ENCODE measurements at places on chromosomes 3 and 15.

DNA sequence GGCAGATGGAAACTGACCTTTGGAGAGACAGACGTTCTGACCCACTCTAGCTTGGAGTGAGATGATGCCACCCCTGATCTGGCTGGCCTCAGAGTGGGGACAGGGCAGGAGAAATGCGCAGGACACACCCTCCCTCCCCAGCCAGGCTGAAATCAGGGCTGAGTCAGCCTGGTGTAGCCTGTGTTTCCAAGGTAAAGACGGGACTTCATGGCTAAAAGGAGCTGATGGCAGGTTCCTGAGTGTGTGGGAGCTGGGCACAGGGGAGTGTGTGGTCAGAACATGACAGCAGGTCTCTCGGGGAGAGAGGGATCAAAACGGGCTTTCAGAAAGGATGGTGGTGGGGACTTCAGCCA lies 14.6 kb upstream of the POLG start:
- DNase-seq: no peak

DNA sequence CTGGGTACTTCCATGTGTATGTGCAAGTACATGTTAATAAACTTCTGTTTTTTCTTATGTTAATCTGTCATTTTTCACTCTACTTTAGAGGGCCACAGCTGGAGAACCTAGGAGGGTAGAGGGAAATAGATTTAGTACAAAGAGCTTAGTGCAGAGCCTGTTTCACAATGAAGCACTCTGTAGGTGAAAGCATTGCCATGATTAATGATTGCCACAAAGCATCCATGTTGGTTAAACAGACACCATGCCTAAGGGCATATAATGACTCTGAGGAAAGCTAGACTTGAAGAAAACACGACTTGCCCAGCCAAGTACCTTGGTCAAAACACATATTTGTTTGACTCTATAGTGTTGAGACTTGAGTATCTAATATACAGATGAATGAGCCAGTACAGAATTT lies 338.4 kb downstream of the FHIT start:
- no peak for DNase-seq

- DNase-seq: no peak
These were observed 73.3 kb downstream of the ANKRD28 start for GRCh38 chr3:15724446-15724845.

- DNase-seq: no peak
These were observed 86.1 kb downstream of the ATP10A start for GRCh38 chr15:25777037-25777436.

- DNase-seq: no peak
These were observed 739 bp downstream of the SNRPN start for GRCh38 chr15:24955531-24955921.

DNA sequence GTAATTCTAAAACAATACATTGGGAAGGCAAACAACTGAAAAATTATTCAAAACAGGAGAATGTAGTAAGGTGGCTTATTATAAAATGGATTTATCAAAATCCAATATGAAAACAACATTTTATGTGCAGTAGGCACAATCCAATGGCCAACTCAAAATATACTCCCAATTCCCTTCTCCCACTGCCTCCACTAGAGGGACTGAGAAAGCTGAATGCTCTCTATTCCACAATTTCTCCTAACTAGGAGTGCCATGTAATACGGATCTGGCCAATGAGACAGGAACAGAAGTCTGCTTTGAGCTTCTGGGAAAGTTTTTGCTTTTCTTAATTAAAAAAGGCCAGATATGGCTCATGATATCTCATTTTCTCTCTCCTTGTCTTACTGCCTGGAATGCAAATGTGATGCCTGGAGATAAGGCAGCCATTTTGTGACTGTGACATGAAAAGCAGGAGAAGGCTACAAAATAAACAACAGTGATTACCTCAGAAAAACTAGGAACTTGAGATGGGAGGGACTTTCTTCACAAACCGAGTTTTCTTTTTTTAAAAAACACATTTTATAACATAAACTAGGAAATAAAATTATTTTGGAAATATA lies 18.8 kb upstream of the VGLL4 start:
- DNase-seq: no peak

DNA sequence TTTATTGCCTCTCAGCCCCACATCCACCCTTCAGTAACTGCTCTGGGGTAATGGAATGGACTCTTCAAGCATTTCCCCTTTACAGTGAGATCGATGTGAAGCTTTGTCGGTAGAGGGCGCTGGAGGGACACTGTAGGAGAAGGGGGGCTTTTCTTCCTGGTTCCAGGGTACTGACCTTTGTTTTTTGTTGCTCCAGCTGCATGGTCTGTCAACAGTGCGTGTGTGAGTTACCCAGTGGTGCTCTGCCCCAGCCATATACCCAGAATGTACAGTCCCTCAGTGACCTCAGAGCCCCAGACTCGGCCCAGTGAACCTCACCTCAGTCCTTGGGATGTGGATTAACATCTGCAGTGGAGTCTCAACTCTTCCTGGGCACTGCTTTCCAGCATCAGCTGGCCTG lies 180.3 kb upstream of the TSC22D2 start:
- DNase-seq: no peak

DNA sequence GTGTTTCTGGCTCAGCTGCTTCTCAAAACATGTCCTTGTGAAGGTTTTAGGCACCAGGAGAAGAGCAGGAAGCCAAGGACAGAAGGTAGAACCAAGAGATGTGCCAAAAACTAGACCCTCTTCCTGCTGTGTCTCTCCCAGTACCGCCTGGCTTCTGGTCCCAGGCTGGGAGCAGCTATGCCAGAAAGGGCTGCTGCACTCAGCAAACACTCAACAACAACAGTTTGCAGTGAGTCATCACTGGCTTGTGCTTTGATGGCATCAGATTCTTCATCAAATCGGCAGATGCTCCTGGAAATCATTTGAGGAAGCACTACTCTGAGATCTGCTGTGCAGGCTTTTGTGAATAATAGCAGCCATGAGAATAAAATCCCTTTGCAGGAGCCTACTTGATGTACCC lies 63.2 kb downstream of the DGKG start:
- DNase-seq: no peak

DNA sequence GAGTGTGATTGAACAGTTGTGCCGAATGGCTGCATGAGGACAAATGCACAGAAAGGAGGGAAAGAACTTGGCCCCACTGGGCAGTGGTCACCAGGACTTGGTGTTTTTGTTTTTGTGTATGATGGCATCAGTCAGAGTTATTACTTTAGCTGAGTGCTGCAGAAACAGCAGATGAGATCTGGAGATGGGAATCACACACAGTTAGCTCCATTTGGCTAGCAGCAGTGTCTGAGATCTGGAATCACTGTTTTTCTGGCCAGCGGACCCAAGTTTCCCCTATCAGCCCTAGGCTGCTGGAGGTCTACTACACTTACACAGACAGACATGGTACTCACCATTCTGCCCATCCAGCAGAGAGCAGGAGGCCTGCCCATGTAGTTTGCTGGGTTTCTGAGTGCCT lies 45.9 kb upstream of the APEH start:
- no peak for DNase-seq

- no peak for DNase-seq
These were observed 178.8 kb upstream of the STAC start for GRCh38 chr3:36201546-36201945.

- DNase-seq: no peak
These were observed 109.5 kb upstream of the LIPC start for GRCh38 chr15:58322253-58322652.

GRCh38 chr3:129984125-129984524 lies 9.6 kb downstream of the TRH start:
- no peak for DNase-seq

GRCh38 chr15:82535566-82536408 lies 4.5 kb downstream of the RPS17 start:
- DNase-seq: no peak

- no peak for DNase-seq
These were observed 32.6 kb upstream of the ESYT3 start for GRCh38 chr3:138401834-138402233.

- DNase-seq: no peak
These were observed 142.4 kb downstream of the TIGIT start for GRCh38 chr3:114436182-114436581.
